Osteocyte (in vitro differentiated cells): ENCODE measurements at places on chromosomes 13 and 19. TPM values are rescaled to one million over a fixed set of nuclear protein-coding genes. Genes with fewer than 3 reads are reported as not detected.

GRCh38 chr19:47707135-47707925, 5.9 kb upstream of the EHD2 start:
- no peak overlapping the region for H3K4me3 ChIP-seq
- no peak overlapping the region for H3K27ac ChIP-seq
- H3K4me1 ChIP-seq: peaks cover 8% of the 10 kb centered on the region

MBD3L3 gene
- total RNA-seq: not detected in 2 replicates

MEGF8 gene
- 75.7 and 80.9 TPM in 2 replicates for total RNA-seq

F7 gene
- total RNA-seq: not detected in 2 replicates

GRCh38 chr13:30002577-30002976, 152.2 kb upstream of the UBL3 start:
- no peak overlapping the region for H3K27ac ChIP-seq
- H3K27me3 ChIP-seq: no peaks in the 10 kb centered on the region
- peaks cover 8% of the 10 kb centered on the region for H3K4me1 ChIP-seq
- no peaks in the 10 kb centered on the region for H3K36me3 ChIP-seq
- DNase-seq: peak; percentile 13

ZNF418 gene
- total RNA-seq: 12.0 and 12.3 TPM in 2 replicates

KISS1R gene
- total RNA-seq: 0.47 and 1.7 TPM in 2 replicates

DNA sequence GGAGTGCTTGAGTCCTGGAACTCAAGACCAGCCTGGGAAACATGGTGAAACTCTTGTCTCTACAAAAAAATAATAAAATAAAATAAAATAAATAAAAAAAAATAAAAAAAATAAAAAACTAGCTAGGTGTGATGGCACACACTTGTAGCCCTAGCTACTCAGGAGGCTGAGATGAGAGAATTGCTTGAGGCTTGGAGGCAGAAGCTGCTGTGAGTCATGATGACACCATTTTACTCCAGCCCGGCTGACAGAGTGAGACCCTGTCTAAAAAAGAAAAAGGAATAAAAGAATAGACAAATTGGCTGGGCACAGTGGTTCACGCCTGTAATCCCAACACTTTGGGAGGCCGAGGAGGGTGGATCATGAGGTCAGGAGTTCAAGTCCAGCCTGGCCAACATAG, 1168.9 kb downstream of the SLITRK5 start:
- H3K4me1 ChIP-seq: no peaks in the 10 kb centered on the region
- no peaks in the 10 kb centered on the region for H3K36me3 ChIP-seq
- H3K27ac ChIP-seq: no peak overlapping the region
- no peaks in the 10 kb centered on the region for H3K27me3 ChIP-seq

DNA sequence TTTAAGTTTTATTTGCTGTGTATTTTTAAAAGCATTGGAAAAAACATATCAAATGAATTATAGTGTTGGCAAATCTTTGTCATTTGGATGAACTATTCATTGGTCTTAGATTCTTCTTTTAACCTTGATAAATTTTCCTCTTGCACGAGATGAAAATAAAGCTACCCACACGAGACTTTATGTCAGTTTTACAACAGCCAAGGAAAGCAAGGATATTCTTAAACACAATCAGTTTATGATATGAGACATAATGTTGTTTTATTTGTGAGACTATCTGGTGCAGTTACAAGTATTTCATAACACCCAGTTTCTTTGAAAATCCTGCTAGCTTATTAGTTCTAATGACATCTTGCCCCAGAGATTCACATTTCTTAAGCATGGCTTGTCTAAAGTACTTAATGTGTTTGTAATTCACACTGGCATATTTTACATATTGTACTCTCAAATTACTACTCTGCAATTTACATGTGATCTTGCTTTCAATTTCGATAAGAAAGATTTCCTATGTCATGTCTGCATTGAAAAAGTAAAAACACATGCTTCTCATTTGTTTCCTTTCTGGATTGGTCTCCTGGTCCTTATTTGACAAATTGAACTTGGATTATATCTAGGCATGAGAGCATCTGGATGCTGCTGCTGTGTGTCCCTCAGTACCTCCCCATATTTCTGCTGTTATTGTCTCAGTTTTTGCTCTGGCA, 955.5 kb upstream of the PCDH9 start:
- no peak for DNase-seq
- H3K27me3 ChIP-seq: no peaks in the 10 kb centered on the region
- no peak overlapping the region for H3K4me3 ChIP-seq
- peaks cover 25% of the 10 kb centered on the region for H3K4me1 ChIP-seq
- peak overlapping the region; percentile 32 for H3K27ac ChIP-seq

DNA sequence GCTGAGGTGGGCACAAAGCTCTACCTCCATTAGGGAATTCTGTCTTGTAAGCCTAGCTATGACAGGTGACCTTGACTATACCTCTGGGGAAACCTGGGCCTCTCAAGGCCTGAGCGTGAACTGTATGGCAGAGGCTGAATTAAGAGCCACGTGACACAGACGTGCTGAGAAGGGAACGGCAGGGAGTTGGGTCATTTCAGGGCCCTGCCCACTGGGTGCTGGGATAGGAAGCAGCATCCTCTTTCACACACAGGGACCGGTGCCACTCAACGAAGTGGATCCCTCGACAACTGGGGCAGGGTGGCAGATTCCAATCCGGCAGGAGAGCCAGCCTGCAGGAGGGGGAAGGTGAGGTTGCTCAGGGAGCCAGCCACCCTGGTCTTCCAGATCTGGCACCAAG, 9.2 kb downstream of the ASF1B start:
- no peaks in the 10 kb centered on the region for H3K36me3 ChIP-seq
- H3K27ac ChIP-seq: no peak overlapping the region
- H3K27me3 ChIP-seq: no peaks in the 10 kb centered on the region
- H3K4me3 ChIP-seq: no peak overlapping the region
